Renal cortical epithelial cell (primary cell): ENCODE measurements at places on chromosomes 4 and X. TPM values are rescaled to one million over a fixed set of nuclear protein-coding genes. Genes with fewer than 3 reads are reported as not detected.
A peak's percentile ranks its signal among the peaks of the same experiment; 100 is the strongest.

The SSX3 gene
- not detected in 2 replicates for total RNA-seq

The CRMP1 gene
- 0.25 TPM in 1 of 2 replicates, not detected in the other for total RNA-seq

GRCh38 chrX:48694776-48695533 is 1.6 kb upstream of the SUV39H1 start:
- no peak for DNase-seq

The CSAG2 gene
- not detected in 2 replicates for total RNA-seq

- DNase-seq, result no peak
Measured at GRCh38 chr4:152399246-152399645, 136.6 kb downstream of the FBXW7 start.

The PPP1R2C gene
- not detected in 2 replicates for total RNA-seq

GRCh38 chrX:121254336-121254735 is 206.9 kb downstream of the GLUD2 start:
- DNase-seq, result peak; percentile 1
